IPS DF 19.7 (cell line): ENCODE measurements at places on chromosomes 7 and 10.

DNA sequence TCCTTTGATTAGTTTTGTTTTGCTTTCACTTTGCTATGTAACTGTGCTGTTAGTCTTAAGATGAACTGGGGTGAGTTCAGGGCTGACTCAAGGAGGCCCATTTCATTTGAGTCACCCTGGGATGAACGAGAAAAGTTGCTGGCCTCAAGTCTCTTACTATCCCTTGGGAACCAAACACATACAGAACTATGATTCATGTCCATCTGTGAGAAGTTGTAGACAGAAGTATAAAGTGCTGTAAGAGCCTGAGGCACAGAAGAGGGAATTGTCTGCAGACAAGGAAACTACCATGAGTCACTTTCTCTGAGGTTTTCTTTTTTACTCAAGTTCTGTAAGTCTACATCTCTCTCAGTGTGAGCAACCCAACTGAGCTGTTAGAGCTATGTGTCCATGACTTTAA lies 179.8 kb upstream of the CSTF2T start:
- DNase-seq = no peak

DNA sequence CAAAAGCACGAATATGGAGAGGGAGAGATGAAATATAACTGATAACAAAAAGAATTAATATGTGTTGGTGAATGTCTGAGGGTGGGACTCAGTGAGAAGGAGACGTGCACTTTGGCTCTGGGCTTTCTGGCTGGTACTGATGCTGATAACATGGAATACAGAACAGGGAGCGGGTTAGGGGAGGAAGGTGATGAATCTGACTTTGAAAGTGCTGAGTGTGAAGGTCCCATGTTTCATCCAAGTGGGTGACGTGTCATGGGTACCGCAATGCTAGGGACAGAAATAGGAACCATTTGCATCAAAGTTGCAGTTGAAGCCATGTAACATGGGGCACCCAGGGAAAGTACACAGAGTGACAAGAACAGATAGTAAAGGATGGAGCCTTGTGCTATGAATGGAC lies 236.6 kb upstream of the MYO3A start:
- DNase-seq = no peak

DNA sequence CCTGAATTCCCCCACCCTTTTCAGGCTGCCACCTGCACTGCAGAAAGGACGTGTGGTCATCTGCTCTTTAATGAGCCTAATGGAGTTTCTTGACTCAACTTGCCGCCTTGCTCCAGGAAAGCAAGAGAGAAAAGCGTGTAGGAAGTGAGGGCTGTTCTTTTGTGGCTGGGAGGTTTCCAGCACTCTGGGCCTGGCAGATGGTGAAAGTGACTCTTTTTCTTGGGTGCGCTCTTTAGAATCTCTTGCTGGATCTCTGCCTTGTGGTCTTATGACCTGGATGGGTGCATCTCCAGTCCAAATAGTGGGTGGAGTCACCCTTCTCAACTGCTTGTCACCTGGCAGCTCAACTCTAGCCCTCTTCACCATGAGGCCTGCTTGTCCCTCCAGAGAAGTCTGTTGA lies 244.0 kb downstream of the SORCS1 start:
- no peak for DNase-seq

- no peak for DNase-seq
Observed at GRCh38 chr10:27529010-27529783, 25.1 kb downstream of the RAB18 start.

DNA sequence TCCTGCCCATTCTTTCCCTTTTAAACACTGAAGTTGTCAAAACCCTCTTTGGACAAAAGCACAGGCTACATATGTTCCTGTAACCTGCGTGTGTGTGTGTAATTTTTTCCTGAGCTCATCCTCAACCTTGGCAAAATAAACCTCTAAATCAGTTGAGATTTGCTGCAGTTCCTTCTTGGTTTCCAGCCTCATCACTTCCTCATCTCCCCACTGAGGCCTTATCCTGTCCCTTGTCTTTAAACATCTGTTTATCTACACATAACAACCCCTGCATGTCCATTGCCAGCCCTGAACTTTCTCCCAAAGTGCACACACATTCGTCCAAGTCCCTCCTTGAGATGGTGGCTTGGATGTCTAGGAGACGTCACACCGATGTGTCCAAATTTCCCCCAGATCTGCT lies 35.5 kb downstream of the LYZL2 start:
- no peak for DNase-seq

DNA sequence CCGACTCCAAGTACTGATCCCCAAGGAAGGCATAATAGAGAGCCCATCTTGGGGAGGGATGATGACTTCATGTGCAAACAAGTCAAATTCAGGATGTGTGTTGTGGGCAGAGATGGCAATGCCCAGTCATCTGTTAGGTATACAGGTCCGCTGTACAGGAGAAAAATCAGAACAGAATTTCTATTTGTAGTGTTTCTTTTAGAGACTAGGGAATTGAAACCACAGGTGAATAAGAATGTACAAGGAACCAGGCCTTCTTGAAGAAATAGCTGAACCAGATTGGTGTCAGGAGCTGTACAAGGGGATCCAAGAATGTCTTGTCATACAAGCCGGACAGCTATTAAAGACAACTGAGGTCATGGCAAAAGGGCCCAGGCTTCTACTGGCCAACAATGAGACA lies 147.9 kb downstream of the PFKFB3 start:
- DNase-seq = no peak

GRCh38 chr10:131693766-131694165 lies 207.0 kb upstream of the PPP2R2D start:
- no peak for DNase-seq

DNA sequence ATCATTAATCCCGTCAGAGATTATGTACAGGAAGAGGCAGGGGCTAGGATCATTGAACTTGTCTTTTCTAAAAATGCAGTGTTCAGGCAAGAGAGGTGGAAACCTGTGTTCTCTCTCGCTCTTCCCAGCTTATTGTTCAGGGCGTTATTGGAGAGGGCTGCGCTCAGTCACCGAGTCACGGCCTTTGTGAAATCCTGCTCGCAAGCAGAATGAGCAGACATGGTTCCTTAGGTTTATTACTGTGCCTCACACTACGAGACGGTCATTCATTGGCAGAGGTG lies 631 bp upstream of the PRKRIP1 start:
- no peak for DNase-seq

- no peak for DNase-seq
Observed at GRCh38 chr10:16648366-16648765, 126.7 kb upstream of the C1QL3 start.

DNA sequence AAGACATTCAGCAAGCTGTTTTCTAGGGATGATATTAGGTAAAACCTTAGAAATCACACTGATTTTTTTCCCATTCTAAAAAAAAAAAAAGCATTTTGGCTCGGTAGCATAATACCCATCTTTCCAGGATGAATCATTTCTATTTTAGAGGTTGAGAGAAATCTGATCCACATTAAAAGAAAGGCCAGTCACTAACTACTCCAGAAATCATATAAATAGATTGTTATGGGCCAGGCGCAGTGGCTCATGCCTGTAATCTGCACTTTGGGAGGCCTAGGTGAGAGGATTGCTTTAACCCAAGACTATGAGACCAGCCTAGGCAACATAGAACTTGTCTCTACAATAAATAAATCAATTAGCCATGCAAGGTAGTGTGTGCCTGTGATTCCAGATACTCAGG lies 164.3 kb downstream of the BAMBI start:
- DNase-seq = no peak

- DNase-seq = no peak
Observed at GRCh38 chr10:113820507-113820906, 33.4 kb downstream of the DCLRE1A start.

GRCh38 chr10:128056303-128057050 lies 69.7 kb downstream of the MKI67 start:
- DNase-seq = no peak

GRCh38 chr10:13978533-13979115 lies 352.1 kb downstream of the FRMD4A start:
- DNase-seq = no peak

DNA sequence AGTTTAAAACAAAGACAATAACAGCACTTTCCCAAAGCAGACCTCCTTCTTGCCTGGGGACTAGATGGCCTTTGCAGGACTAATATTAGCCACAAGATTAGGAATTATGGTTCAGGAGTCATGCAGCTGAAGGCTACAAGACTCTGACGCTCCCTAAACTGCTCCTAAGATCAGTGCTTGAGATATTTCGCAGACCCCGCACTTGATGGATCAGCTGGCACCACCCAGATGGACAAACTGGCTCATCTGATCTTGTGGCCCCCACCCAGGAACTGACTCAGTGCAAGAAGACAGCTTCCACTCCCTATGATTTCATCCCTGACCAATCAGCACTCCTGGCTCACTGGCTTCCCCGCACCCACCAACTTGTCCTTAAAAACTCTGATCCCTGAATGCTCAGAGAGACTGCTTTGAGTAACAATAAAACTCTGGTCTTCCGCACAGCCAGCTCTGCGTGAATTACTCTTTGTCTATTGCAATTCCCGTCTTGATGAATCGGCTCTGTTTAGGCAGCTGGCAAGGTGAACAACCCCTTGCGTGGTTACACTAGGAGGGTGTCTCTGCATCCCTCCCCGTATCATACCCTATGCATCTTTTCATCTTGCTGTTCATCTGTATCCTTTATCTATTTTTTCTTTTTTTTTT lies 26.9 kb upstream of the NRBF2 start:
- DNase-seq = no peak

DNA sequence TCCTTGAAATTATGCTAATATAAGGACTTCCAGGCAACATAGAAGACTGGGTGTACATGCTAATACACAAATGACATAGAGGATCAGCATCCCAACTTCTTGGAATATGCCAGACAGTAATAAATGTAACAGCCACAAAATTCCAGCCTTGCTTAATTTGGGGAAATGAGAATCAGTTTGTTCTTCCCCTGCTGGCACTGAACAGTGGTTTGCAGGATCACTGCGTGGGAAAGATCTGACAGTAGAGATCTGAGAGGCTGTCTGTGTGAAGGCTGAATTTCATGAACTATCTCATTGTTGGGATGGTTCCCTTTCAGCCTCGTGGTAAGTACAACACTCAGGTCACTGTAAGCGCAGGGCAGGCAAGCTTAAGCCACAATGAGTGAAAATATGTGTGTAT lies 1078.0 kb downstream of the LRMDA start:
- no peak for DNase-seq

GRCh38 chr10:128070721-128071416 lies 55.4 kb downstream of the MKI67 start:
- DNase-seq = no peak

- DNase-seq = no peak
Observed at GRCh38 chr10:117137911-117138642, at the start of gene VAX1. VAX1 (minus strand) TSS chr10:117138270; CDS start chr10:117138056, 214 bp downstream.

DNA sequence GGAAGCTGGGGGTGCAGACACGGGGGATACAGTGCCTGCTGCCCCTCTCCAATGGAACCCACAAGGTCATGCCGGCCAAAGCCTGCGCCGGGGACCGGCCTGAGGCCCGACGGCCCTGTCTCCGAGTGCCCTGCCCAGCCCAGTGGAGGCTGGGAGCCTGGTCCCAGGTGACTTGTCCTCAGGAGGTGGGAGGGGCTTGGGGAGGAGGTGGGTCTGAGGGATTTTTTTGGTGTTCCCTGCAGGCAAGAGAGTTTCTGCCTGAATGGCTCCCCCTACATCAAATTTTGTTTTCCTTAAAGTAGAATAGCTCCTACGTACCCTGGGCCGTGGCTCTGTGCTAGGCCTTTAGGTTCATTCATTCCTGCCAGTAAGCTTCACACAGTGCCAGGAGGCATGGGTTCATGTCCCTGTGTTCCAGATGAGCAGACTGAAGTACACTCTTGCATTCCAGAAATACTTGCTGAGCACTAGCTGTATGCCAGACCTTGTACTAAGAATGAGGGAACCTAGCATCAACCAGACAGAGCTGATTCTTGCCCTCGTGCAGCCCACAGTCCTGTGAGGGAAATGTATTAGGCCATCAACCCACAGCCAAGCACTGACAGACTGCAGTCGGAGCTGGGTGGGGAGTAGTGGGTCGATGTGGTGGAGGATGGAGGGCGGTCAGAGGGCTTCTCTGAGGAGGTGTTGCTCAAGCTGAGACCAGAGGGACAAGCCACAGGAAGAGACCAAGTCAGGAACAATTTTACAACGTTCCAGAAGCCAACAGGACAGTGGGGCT lies 31.1 kb downstream of the TBATA start:
- DNase-seq = no peak

DNA sequence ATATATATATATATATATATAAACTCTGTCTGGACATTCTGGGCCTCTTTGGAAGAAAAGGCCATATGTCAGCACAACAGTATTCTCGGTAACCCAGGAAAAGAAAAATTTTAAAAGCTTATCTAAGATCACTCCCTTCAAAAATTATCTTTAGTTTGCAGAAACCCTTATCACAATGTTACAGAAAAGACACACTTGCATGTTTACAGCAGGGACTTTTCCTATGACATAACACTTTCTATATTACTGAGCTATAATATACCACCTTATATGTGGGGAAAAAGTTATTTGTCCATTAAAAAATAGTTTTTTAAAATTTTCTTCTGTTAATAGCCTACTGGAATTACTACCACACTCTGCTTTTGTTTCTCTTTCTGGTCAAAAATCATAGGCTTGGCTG lies 25.4 kb downstream of the ANKRD61 start:
- DNase-seq = no peak

- no peak for DNase-seq
Observed at GRCh38 chr10:97633921-97634320, 621 bp upstream of the MORN4 start.

GRCh38 chr7:43655584-43655983 lies 72.7 kb downstream of the STK17A start:
- no peak for DNase-seq

GRCh38 chr7:95467912-95468607 lies 17.7 kb upstream of the ASB4 start:
- no peak for DNase-seq

GRCh38 chr10:122307669-122308416 lies 36.7 kb downstream of the BTBD16 start:
- no peak for DNase-seq

DNA sequence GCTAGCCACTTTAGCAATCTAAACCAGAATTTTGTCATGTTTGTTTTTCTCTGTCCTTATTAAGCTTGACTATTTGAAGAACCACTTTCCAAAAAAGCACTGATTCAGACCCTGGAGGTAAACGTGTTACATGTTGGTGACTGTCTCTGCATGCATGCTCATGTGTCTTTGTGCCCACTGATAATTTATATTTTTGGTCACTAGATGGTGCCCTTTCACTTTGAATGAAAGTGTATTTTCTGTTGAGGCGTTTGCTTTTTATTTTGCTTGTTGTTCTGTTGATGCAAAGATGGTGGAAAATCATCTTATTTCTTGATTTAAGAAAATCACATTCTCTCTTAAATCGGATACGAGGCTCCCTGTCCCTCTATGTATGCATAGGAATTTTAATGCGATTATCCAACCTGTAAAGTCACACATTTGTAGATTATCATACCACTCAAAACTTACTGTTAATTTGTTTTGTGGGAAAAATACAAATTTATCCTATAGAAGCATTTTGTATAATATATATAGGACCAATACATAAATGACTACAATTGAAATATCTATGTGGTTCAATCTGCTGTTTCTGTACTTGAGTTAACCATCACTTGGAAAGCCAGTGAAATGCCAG lies 269.3 kb downstream of the BICC1 start:
- no peak for DNase-seq

GRCh38 chr10:86100581-86101061 lies 266.0 kb downstream of the GRID1 start:
- DNase-seq = peak; percentile 23

GRCh38 chr10:34339816-34340553 lies 475.1 kb downstream of the PARD3 start:
- DNase-seq = no peak
